NCI-H748 treated with DMSO at 0.1 percent for 48 hours (cell line): ENCODE measurements at places on chromosomes 4 and X.
A peak's percentile ranks its signal among the peaks of the same experiment; 100 is the strongest.

DNA sequence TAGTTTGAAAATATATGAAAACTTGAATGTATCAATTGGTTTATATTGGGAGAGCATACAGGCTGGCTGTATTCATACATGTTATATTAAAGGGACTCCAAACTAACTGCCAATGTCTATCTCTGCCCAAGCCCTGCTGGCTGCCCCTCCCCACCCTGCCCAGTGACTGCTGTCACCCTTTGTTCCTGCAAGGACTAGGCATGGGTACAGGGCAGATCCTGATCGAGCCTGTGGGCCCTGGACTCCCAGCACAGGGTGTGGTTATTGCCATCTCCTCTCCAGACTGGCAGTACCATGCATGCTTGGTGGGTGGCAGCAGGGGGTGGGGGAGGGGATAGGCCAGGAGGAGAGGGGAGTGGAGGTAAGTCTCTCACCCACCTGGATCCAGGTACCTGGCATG is 167.5 kb upstream of the RASGEF1B start:
- no peak for DNase-seq

DNA sequence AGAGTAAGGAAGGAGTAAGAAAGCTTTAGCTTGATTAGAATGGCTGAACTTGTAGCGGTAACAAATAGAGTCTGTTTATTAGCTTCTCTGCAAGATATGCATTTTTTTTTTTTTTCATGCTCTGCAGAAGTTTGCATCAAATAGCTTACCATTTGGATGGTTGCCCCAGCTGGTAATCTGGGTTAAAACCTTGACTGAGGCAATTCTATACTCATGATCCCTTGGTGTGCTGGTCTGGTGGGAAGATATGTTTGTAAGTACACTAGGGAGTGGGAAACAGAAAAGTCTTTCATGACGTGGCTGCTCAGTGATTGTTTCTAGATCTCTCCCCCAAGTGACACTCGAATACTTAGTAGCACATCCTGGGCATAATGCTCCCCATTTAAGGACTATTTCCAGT is 32.1 kb downstream of the SEPTIN11 start:
- DNase-seq, result no peak

DNA sequence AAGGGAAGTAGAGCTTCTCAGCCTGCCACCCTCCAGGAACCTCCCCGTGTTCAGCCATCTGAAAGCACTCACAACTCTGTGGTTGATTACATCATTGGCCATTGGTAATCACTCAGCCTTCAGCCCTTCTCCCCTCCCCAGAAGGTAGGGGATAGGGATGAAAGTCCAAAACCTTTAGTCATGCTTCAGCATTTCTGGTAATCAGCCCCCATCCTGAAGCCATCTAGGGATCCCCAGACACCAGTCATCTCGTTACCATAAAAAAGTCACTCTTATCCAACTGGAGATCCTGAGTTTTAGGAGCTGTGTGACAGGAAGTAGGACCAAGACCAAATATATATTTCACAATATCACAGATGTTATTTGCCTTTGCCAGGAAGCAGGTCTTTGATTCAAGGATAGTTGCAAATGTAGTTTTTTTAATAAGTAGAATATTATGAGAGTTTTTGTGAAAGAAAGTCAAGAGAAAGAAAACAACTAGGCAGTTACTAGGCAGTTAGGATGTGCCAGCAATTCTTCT is 364.6 kb upstream of the NOCT start:
- DNase-seq, result no peak

DNA sequence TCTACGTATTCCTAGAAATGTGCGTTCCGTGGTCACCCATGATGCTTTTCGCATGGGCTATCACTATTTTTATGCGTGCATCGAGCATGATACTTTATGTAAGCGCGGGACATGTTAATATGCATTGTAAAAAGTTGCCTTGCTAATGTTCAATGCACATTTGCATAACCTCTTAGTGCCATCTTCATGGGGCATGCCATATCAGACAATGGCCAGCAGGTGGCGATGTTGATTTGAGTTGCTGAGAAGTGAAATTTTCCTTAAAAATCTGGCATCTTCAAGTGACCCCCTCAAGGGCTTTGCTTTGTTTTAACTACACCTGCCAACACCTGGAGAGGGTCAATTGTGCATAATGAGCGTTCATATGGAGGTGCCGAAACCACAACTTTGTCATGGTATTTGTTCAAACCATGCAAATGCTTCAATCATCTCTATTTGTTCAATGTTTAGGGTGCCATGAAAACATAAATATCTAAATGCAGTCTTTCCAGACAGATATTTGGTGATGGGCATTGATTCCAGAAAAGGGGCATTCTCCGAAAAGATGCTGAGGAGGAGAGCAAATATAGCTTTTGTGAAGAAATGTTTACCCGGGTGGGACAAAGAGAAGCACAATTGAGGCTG is 833.9 kb upstream of the PRKX start:
- DNase-seq, result peak; percentile 83

GRCh38 chr4:58247792-58248191 is 1137.6 kb upstream of the IGFBP7 start:
- DNase-seq, result no peak

GRCh38 chr4:52579602-52580272 is 79.4 kb downstream of the USP46 start:
- no peak for DNase-seq

- no peak for DNase-seq
Observed at GRCh38 chrX:20595928-20596575, 329.3 kb upstream of the RPS6KA3 start.

DNA sequence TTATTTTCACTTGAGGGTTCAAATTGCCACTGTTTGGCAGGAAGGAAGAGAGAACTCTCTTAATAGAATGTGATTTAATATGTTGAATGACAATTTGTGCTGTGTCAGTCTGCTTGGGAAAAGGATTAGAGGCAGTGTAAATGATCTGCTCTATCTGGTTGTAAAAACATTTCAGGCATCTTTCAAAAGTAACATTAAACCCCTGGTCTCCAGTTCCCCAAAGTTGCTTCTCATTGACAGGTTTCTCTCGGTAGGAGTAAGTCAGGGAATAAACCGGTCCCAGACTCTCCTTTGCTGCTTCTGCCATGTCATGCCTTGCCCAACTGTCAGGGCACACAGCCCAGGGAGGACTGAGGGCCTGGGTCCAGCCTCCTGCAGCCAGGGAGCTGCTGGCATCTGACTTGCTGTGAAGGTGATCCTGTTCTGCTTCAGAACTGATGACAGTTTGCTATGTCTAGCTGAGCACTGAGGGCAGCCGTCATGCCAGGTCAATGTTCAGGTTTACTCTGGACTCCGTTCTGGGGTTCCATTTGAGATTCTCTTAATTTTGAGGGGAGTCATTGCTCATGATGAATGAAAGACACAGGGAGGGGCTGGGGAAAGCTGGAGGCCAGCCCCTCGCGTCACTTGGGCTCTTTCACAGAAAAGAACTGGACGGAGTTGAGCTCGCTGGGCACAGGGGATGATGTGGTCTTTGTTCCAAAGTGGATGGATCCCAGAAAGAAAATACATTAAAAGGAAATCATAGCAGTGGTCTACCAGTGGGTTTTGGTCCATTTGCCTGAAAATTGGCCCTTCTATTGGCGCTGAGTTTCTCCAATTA is 312.4 kb downstream of the ARHGAP10 start:
- DNase-seq, result no peak

GRCh38 chr4:176753049-176753448 is 39.7 kb downstream of the VEGFC start:
- DNase-seq, result no peak

- no peak for DNase-seq
Observed at GRCh38 chrX:114970806-114971205, 46.6 kb downstream of the IL13RA2 start.
